ENCODE measurements at places on chromosomes 11 and 22. TPM values are rescaled to one million over a fixed set of nuclear protein-coding genes. Genes with fewer than 3 reads are reported as not detected.

CRYAB gene
- total RNA-seq = 6.0 TPM

C11orf87 gene
- total RNA-seq = not detected

PGAP2 gene
- 11.1 TPM for total RNA-seq

PPP1R14B gene
- 296 TPM for total RNA-seq

MS4A3 gene
- total RNA-seq = not detected

PRDM11 gene
- 2.9 TPM for total RNA-seq

CCDC157 gene
- total RNA-seq = 2.5 TPM
